ENCODE measurements at places on chromosomes 5 and 9. TPM values are rescaled to one million over a fixed set of nuclear protein-coding genes. Genes with fewer than 3 reads are reported as not detected.

CSF1R gene
- total RNA-seq = not detected

CCDC112 gene
- 4.5 TPM for total RNA-seq

POU5F2 gene
- 0.64 TPM for total RNA-seq

SYNPO gene
- 1.3 TPM for total RNA-seq

EQTN gene
- not detected for total RNA-seq

PCSK1 gene
- total RNA-seq = not detected

CCL28 gene
- total RNA-seq = 1.0 TPM

COL23A1 gene
- total RNA-seq = 0.13 TPM

MYOT gene
- total RNA-seq = not detected

Data from bronchial epithelial cell (primary cell).